ENCODE measurements at places on chromosomes 3 and 15.

DNA sequence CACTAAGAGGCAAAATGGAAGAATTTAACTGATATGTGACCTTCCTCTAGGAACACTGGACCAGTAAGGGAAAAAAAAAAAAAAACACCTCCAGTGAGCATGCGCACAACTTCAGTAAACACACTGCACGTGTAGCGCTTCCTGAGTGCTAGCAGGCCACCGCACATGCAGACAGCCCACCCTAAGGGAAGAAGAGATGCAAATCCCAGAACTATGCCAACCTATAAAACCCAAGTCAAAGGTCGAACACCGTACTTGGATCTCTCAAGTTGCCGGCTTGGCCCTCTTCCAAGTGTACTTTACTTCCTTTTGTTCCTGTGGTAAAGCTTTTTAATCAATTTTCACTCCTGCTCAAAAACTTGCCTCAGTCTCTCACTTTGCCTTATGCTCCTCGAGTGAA, 64.5 kb upstream of the CADPS start:
- no peak for DNase-seq

- DNase-seq = no peak
Observed at GRCh38 chr15:49083401-49084284, 37.4 kb upstream of the SECISBP2L start.

DNA sequence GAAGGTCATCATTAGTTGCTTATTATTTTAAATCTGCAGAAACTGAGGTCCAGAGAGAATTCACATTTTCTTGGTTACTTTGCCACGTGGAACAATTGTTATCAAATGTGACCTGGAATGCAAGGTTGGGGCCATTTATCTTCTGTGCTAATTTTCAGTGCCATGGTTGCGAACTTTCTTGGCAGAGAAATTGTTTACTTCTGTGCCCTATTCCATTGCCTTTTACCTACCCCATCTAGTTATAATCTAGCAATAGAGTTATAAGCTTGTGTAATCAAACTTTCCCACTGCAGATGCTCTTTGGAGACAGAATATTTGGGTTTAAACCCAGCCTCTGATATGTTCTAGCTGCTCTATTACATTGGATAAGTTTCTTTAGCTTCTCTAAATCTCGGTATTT, 242.9 kb downstream of the LPP start:
- DNase-seq = no peak

DNA sequence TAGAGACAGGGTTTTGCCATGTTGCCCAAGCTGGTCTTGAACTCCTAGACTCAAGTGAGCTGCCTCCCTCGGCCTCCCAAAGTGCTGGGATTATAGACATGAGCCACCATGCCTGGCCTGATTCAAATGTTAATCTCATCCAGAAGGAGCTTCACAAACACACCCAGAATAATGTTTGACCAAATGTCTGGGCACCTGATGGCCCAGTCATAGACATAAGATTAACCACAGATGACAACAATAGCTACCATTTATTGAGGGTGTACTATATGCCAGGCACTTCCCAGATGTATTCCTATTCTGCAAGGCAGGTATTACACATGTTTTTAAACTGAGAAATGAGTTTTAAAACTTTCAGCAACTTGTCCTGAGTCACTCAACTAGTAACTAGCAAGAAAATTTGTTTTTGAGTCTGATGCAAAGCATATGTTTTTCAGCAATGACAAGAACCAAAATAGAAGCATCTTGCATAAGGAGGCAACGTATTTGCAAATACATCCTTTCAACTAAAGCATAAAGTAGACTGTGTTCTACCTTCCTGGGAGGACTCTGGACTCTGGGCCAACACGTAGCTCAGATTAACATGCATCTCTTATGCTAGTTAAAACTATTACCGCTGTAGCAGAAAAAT, 8.1 kb upstream of the SPG21 start:
- DNase-seq = no peak

- no peak for DNase-seq
Observed at GRCh38 chr3:15756505-15756904, 41.3 kb downstream of the ANKRD28 start.

- DNase-seq = no peak
Observed at GRCh38 chr3:126339466-126339865, 17.7 kb downstream of the KLF15 start.

GRCh38 chr3:10370429-10370828, 49.5 kb upstream of the SEC13 start:
- DNase-seq = no peak

DNA sequence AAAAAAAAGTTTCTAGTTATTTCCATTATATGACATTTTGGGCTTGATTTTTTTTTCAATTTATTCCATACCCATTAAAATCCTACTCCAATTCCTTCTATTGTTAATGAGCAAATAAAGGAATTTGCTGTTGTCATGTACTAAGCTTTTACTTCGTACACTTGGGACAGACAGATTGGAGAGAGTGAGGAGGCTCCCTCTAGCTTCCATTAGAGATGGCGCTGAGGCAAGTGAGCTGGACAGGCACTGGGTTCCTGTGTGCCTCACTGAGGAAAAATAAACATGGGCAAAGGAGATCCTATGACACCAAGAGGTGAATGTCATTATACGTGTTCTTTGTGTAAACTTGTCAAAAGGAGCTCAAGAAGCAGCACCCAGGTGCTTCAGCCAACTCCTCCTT, 441.1 kb upstream of the MDFIC2 start:
- DNase-seq = no peak

DNA sequence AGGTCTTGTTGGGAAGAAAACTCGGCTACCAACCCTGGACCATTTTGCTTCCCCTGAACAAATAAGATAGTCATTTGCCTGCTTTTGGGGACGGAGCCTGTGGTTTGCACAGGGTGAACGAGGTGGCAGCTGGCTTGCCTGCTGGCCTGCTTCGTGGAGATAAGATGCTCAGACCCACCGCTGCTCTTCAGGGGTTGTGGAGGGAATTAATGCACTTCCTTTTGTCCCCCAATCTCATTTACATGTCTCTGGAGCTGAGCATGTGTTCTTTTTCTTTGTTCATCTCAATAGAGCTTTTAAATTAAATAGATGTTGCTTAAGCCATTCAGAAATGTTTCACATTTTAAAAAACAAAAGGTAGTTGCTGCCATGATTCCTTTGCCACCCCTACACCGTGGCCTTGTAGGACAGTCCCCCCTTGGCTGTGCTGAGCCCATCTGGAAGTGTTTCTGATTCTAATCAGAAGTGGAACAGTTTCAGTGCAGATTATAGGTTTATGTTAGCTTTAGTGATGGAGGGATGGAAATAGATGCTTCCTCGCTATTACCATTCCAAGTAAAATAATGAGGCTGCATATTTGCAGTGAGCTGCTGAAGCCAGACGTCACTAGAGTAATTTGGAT, 25.6 kb downstream of the APBA2 start:
- no peak for DNase-seq

DNA sequence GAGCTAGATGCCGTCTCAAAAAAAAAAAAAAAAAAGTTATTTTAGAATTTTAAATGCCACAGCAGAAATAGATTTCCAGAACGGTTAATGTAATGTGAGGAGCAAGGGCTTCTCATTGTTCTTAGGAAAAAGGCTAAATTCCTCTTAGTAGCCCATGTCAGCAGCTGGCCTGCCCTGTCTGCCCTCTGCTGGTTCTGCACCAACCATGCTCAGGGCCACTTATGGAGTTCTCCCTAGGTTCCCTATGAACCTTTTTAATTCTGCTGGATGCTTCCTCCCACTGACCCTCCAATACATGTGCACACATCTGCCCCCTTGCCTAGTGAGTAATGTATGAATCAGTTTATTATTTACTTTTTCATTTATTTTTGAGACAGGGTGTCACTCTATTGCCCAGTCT, 32.2 kb upstream of the DPPA4 start:
- DNase-seq = no peak

DNA sequence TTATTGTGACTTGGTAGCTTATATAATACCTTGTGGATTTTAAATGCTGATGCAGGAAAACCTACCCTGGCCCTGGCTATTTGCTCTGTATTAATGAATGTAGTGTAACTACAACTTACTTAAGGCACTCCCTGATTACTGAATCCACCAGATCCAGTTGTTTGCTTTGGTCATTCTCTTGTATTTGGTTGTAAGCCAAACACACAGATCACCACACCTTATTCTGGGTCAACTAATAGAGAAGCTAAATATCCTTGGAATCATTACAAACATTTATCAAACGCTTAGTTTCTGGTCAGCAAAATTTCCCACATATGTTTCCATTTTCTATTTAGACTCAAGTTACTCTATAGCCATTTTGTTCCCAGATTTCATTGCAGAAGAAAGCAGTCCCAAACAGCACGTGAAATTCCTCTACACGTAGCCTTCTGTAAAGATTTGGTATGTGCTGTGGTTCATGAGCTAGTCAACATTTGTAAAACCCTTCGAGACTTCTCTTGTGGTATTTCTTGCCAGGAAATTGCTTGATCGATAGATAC, 322.6 kb downstream of the MEX3B start:
- no peak for DNase-seq

- DNase-seq = no peak
Observed at GRCh38 chr3:131843174-131843573, 191.6 kb downstream of the CPNE4 start.

DNA sequence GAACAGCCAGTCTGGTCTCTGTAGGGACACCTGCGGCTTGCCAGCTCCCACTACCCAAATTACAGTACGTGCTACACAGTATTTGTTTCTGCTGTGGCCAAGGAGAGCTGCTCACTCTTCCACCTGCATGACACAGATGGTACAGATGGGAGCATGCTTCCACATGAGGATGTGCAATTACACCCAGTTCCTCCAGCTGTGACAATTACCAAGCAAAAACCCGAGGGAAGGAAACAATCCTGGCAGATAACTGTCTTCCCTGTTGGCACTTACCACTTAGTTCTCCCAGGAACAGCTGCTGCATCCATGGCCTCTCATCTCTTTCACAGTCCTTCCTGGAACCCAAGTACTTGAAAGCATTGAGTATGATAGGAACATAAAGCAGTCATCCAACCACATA, 34.4 kb downstream of the DET1 start:
- no peak for DNase-seq

DNA sequence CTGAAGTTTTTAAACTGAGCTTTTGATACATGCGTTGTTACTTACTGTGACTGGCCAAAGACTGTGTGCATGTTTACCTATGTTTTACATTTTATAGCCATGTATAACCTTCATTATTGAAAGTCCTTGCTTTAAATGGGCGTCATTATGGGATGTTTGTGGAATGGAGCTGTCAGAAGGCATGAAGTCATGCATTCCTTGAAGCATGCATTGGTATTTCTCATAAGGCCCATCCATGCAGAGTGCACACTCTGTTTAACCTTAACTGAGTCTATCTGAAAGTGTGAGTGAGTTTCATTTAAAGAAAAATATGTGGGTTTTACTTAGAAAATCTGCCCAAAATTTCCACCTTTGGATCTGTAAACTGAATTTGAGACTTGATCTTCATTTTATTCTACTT, 51.1 kb downstream of the PSMD6 start:
- DNase-seq = no peak

DNA sequence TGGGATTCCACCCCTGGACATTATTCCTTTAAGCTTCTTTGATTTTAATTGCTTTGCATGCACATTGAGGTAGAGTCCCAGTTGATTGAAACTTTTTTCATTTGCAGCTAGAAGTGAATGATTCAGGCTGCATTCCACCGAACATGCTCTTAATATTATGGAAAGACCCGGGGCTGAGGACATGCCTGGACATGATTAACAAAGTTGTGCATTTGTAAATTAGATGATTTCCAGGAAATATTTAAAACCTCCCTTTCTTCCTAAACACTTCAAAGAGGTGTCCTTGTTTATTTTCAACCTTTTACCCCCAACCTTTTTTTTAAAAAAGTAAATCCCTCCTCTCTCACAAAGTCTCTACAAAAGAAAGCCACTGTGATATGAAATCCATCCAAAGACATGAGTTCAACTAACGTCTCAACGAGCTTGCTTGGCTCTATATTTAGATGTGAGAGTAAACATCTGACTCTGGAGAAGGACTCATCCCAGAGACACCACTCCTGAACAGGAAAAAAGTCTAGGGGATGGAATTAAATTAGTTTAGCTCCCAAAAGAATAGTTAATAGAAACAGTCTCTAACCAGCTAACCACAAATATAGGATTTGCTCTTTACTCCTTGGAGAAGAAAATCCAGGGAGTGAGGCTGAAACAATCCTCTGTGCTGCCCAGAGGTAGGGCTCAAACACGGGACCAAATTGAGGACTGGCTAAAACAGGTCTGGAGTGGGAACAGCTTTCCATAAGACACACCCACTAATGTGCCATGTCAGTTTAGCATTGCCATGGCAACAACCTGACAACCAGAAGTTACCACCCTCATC, 83.1 kb downstream of the XXYLT1 start:
- DNase-seq = no peak

DNA sequence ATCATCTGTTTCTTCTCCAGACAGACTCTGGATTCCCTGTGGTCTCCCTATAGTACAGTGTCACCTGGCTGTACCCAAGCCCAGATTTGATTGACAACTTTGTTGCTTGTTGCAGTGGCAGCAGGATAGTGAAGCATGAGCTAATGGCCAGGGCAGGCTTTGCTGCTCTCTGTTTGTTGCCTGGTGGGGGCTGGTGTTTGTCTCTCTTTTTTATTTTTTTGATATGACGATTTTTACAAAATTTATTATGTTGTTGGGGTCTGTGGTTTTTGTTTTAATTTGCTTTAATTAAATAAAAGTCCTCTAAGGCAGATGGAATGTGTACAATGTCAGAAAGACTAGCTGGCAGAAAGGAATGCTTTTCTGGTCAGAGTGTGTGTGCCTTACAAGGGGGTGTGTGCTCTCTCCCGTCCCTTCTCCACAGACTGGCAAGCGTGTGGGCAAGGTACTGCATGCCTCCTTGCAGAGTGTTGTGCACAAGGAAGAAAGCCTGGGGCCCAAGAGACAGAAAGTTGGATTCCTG, 15.2 kb upstream of the CLEC3B start:
- DNase-seq = no peak

DNA sequence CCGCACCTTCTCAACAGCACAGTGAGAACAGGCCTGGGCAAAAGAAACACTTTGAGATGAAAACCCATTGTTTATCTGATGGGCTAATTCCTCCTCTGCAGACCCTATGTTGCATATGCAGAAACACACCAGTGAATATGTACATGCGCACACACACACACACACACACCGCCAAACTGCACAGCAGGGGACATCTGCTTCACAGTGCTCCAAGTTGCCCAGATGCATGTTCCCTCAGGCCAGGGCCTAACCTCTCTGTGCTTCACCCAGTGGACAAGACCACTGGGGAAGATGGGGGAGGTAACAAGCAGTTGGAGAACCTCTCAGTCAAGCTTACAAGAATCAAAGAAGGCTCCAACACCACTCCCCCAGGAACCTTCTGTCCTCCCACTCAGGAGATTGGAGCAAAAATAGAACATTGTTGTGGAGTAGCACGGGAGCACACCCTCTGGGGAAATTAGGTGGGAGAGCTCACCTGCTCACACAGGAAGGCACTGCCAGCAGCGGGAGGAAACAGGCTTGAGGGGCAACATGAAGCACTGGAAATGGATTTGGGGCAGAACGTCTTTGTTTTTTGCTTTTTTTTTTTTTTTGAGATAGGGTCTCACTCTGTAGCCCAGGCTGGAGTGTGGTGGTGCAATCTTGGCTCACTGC, 13.0 kb downstream of the HCN4 start:
- DNase-seq = no peak

- no peak for DNase-seq
Observed at GRCh38 chr3:30550246-30550645, 56.2 kb upstream of the TGFBR2 start.

GRCh38 chr15:68627476-68627875, 48.7 kb downstream of the CORO2B start:
- DNase-seq = no peak

GRCh38 chr3:187955587-187955952, 198.4 kb upstream of the LPP start:
- no peak for DNase-seq
